ENCODE measurements at places on chromosomes 6 and 20.

DNA sequence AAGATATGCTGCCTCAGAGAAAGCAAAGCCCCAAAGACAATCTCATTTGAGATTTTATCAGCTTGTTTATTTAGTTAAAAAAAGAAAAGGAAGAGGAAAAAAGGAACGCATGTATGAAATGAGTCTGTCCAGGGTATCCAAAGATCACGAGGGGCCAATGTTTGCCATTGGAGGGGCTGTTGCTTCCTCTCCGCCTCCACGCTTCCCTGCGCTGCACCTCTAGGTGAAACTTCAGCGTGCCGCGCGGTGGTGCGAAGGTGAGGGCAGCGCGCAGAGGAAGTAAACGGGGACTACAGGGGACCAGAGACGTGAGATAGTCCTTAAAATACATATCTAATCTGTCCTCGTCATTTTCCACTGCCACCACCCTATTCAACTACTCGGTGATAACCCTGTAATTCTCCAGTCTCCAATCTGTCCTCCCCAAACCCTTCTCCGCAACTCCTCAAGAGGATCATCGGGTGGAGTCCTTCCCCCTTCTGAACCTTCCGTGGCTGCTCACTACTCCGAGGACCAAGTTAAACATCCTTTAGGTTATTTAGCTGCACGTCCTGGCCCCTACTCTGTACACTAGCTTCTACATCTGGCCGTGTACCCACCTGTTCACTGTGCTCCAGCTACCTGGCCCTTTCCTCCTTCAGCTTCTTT, 1.1 kb upstream of the DCBLD1 start:
- no peak for DNase-seq

DNA sequence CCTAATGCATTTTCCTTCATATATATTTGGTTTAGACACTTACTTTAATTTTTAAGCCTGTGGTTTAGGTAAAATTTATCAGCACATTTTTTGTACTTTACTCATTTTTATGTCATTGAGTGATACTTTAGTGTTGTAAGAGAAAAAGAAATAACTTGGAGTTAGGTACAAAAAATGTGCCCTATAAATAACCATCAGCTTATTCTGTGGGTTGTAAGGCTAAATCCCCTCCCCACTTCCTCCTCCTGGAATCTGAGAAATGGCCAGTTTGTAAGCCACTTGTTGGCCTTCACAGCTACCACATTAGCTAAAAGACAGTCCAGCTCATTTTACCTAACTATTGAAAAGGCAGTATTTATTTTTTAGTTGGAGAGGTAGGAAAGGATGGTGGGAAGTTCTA, 576.3 kb downstream of the PKHD1 start:
- DNase-seq: no peak

GRCh38 chr20:34433391-34433790, 70.3 kb downstream of the ITCH start:
- no peak for DNase-seq

GRCh38 chr6:37676071-37676470, 21.6 kb downstream of the MDGA1 start:
- DNase-seq: no peak

- DNase-seq: no peak
These were observed 2.7 kb downstream of the KIAA0408 start for GRCh38 chr6:127456465-127456864.

GRCh38 chr6:97732045-97732444, 449.0 kb upstream of the MMS22L start:
- DNase-seq: no peak

- DNase-seq: no peak
These were observed 35.7 kb downstream of the CDH26 start for GRCh38 chr20:59993736-59994430.

- DNase-seq: no peak
These were observed 18.6 kb downstream of the CCM2L start for GRCh38 chr20:32028647-32029372.

- DNase-seq: no peak
These were observed 897 bp downstream of the CHD6 start for GRCh38 chr20:41617059-41617901.

- DNase-seq: no peak
These were observed 39.6 kb upstream of the POU5F1 start for GRCh38 chr6:31210123-31210522.

DNA sequence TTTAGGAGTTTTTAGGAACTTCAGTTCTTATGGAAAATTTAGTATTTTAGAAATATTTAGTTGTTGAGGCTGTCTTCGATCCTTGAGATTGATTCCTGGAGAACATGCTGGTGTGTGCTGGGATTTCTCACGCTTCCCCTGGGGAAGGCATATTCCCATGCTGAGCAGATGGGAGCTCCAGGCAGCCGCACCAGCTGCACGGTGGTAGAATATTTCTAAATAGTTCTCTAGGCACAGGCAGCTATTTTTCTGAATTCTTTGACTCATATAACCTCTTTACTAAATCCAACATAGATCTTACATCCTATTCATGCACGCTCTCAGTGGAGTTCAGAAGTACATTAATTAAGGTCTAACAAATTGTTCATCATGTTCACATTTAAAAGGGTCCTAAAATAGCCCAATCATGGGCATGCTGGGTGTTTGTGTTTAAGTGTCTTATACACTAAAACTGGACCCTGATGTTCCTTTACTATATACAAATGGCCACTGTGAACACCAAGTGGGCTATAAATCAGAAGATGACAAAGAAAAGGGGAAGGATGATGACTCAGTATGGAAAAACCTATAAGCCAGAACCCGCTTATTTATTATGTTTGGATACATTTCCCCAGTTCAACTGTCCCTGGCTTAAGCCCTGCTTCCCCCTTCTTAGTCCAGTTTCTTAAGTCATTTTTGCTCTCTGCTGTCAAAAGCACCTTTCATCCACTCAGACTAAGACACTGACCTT, 138.5 kb downstream of the UST start:
- no peak for DNase-seq

Data from stimulated activated CD4-positive, alpha-beta T cell treated with anti-CD3 and anti-CD28 coated beads, Interleukin-1b, Interleukin-23, amount 100 ng/mL, for 24 hours (primary cell).